Caki2 (cell line): ENCODE measurements at places on chromosomes 4 and X.

DNA sequence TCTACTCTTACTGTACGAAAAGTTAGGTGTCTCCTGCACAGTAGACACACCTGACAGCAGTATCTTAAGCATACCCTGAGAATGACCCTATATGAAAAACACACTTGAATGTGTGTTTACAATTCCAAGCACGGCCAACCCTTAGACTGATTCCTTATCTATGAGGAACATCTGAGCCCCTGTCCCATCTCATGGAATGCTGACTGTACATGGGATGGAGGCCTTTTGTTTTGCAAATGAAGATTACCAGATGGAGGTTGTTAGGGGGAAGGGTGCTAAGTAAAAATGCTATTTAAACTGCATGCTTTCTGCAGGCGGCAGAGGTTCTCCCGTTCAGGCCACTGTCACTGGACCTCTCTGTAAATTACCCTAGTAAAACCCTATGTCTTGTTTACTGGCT is 2.2 kb downstream of the PAQR3 start:
- no peak for DNase-seq

- DNase-seq: no peak
Measured at GRCh38 chr4:15202481-15202880, 200.2 kb downstream of the CPEB2 start.

GRCh38 chrX:56231537-56232090 is 542 bp upstream of the KLF8 start:
- DNase-seq: no peak

DNA sequence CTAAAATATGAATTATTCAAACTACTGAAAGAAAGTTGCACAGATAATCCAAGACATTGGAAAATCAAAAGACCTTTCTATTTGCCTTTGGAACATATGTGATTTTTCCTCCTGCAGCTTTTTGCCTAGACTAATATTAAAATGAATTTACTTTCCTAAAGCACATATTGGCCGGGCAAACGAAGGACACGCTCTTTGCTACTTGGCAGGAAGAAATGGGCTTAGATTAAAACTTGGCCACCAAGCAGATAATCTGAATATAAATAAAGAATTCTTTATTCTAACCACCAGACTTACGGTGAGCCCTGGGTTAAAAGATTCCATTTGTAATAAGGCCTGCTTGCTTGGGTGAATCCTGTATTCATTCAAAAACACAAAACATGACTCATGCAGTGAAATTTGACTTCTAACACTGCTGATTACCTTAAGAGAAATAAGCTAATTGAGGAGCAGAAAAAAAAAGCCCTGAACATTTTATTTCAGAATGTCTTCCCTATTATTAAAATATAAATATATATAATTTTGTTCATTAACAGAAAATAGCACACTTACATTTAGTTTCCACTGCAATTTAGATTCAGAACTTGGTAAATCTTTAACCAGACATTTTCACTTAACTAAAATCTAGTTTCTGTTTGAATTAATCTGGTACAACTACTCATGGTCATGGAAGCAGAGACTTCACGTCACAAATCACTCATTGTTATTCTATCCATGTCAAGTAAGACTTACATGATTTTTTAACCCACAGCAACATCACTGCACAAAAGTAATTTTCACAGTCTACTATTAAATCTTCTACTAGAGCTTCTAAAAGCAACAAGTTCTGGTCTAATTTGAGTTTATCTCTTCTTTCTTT is 116.1 kb upstream of the PLAC1 start:
- peak; percentile 49 for DNase-seq

DNA sequence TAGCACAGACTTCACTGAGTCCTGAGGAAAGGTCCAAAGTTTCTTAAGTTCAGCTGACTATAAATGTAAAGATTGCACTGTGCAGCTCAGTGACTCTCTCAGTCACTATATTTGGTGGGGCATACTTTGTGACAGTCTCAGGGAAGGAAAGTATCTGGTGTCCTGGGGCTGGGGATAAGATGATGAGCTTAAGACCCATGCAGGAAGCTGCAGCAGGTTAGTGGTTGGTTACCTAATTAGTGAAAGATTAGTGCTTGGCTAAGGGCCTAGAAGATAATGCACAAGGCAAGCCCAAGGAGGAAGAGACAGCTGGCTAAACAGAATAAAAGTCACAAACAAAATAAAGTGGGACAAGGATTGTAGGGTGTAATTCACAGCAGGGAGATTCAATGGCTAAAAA is 25.4 kb upstream of the SLITRK4 start:
- no peak for DNase-seq

- no peak for DNase-seq
Measured at GRCh38 chr4:124642846-124643245, 69.7 kb downstream of the ANKRD50 start.

DNA sequence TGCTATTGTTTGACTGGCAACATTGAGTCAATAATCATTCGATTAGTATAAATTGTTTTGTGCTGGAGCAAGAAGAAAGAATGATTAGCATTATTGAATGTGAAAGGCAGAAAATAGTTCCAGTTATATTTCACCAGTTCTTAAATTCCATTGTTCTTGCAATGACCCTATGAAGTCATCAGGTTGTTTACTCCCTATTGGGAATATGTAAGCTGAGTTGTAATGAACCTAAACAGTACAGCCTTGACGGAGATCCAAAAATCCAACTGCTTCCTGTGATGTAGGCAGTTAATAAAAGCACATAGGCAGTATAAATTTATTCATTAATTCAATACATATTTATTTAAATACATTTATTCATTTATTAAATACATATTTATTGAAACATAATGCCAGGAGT is 947.5 kb downstream of the PCDH7 start:
- DNase-seq: no peak

GRCh38 chr4:37648084-37648817 is 37.9 kb downstream of the RELL1 start:
- peak; percentile 86 for DNase-seq

GRCh38 chrX:37302569-37302968 is 46.6 kb upstream of the PRRG1 start:
- no peak for DNase-seq

DNA sequence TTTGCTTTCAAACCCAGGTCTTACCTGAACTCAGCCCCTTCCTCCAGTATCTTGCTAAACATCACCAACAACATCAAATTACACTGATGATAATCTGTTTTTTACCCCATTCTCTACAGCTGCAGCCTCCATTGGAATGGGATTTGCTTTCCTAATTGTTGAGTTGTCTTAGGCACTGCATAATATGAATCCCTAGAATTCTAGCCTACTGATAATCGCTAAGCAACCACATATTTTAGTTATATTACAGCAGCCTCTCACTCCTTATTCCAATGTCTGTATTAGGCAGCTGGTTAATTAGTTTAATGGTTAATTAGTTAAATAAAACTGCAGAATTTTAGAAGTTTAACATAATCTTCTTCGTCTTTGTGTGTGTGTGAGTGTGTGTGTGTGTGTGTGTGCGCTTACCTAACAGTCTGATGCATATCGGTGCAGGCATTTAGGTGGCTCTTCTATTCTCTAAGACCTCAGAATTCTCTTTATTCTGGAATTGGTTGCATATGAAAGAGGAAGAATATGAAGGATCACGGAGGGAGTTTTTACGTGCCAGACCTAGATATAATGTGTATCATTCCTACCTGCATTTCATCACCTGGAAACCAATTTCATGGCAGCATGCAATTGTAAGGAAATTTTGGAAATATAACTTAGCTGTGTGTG is 5.3 kb upstream of the COMMD8 start:
- no peak for DNase-seq

DNA sequence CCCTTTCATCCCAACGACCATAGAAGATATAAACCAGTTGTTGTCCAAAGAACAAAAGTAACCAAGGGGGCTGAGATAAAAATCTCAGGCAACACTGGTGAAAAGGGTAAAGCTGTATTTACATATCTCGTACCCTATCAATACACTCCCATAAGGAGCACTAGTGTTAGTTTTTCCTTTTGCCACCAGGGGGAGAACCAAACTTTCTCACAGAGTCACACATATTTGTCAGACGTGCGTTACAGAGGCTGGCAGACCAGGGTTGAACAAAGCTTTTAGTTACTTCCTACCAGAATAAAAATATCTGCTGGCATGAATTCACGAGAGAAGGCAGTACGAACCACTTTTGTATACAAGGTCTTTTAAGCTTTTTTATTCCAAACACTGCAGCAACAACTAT is 88.3 kb downstream of the AMELX start:
- DNase-seq: no peak

- no peak for DNase-seq
Measured at GRCh38 chr4:71992571-71993312, 39.1 kb upstream of the NPFFR2 start.

- DNase-seq: no peak
Measured at GRCh38 chr4:140297221-140297570, 76.2 kb upstream of the SCOC start.

- DNase-seq: no peak
Measured at GRCh38 chrX:9919632-9920172, 47.5 kb upstream of the CLDN34 start.

- DNase-seq: no peak
Measured at GRCh38 chrX:139639253-139639652, 68.7 kb downstream of the MCF2 start.

DNA sequence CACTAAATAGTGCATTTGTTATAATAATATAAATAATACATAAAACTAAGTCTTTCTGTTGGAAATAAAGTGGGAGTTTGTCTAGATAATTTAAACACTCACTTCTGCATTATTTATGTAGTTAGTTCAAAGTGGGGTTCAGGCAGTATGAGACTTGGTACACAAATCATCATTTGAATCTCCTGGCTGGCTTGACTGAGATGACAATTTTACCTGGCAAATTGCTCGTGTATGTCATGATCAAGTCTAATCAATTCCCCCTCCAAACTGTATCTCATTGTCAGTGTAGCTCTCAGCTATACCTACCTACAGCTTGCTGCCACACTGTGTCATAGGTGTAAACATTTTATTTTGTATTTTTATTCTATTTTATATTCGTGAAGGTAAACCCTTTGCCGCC is 563.4 kb upstream of the TENM3 start:
- DNase-seq: no peak

GRCh38 chr4:101993842-101994775 is 203.6 kb downstream of the BANK1 start:
- DNase-seq: no peak

DNA sequence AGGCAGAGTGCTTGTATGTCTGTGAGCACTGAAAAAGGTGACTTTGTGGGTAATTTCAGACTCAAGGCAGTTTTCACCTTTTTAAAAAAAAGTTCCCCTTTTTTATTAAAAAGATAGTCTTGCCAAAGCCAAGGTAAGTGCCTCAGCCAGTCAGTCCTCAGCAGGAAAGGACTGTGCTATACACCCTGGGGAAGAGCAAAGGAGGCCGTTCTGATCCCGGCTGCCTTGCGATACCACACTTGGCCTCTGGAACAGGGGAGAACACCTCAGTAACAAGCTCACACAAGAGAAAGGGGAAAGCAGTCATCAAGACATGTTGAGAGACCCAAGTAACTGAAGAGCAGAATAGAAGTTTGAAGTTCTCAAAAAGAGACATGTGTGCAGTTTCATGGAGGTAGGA is 541.7 kb downstream of the BCOR start:
- no peak for DNase-seq

- DNase-seq: no peak
Measured at GRCh38 chr4:6539009-6539764, 35.8 kb upstream of the MAN2B2 start.

GRCh38 chr4:99507349-99507748 is 3.5 kb upstream of the C4orf17 start:
- DNase-seq: no peak

DNA sequence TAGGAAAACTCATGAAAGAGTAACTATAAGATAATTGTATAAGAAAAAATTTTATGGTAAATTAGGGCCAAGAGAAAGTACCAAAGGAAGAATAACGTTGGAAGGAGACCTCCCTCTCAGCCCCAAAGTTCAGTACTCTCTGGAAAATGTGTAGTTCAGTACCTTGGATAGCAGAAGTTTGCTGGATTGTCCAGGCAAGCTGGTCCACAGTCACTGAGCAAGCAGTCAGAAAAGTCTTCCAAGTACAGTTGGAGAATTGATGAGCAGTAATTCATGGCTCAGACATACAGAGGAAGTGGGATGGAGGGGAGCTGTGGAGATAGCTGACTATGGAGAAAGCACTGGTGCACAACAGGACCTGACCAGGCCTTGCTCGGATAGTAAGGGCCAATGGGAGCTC is 598.2 kb upstream of the NDST4 start:
- peak; percentile 6 for DNase-seq

- DNase-seq: no peak
Measured at GRCh38 chr4:82621251-82621650, 59.5 kb upstream of the TMEM150C start.

- DNase-seq: no peak
Measured at GRCh38 chr4:127629371-127629770, 3.4 kb upstream of the INTU start.

DNA sequence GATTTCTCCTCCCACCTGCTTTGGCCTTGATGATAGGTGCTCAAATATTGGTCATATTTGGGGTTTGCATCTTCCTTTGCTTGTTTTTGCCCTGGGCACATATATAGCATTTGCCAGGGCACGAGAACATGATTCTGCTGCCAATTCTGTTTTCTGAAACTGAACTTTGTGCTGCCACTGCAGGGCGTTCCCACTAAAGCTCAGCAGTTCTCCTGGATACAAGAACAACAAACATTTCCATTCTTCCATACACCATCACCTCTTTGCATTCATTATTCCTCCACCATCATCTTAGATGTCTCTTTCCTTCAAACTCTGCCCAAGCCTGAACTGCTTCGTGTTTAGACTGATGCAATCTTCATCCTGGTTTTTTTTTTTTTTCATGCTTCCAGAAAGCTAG is 36.3 kb upstream of the GATB start:
- DNase-seq: peak; percentile 31

- DNase-seq: no peak
Measured at GRCh38 chr4:151766691-151767090, 5.9 kb upstream of the GATB start.

DNA sequence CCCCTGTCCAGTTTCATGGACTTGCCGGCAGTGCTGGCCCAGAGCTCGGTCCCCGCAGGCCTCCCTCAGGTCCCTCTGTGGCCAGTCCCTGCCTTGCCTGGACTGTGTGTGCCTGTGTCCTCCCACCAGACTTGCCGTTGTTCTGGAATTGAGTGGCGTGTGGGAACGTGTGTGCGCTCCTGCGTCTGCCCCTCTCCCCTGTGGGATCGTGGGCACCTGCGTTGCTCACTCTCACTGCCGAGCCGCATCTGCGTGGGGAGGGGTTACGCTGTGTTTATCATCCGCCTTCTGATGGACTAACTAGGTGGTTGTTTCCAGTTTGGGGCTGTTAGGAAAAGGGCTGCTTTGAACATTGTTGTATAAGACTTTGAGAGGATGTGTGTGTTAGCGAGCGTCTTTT is 21.2 kb downstream of the PCGF3 start:
- no peak for DNase-seq

GRCh38 chr4:74304095-74304625 is 4.1 kb upstream of the EPGN start:
- DNase-seq: no peak
